ENCODE measurements at places on chromosomes 1 and 21. TPM values are rescaled to one million over a fixed set of nuclear protein-coding genes. Genes with fewer than 3 reads are reported as not detected.

DNA sequence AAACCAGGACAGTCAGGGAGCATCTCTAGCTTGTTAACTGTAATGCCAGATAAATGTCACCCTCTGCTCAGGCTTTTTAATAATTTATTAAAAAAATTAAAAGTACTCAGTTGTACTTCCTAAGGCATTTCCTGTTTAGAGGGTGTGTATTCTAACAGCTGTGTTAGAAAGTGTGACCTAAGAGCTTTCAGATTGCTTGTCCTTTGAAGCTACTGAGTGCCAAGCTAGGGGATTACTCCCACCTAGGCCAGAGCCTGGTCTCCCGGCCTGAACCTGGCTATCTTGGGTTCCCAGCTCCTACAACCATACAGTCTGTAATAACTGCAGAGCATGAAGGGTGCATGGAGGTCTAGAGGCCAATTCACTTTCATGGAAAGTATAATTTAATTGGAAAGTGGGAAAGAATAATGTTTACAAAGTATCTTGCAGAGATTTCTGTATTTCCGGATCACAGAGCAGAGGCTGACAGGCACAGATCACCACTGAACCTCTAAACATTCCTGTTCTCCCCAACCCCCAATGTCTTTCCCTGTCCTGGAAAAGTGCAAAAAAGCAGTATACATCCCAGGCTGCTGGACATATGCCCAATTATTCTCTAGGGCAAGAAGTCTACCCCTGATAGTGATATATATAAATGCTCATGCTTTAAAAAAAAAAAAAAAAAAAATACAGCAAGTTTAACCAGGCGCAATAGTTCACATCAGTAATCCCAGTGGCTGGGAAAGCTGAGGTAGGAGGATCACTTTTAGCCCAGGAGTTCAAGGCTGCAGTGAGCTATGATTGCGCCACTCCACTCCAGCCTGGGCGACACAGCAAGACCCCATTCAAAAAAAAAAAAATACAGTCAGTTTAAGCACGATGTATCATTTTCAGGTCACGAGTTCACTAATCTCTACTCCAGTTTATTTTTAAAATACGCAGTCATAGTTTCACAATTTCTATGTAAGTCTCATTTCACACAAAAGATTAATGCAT is 36.7 kb upstream of the RAP1A start:
- DNase-seq = no peak

Gene ALPL
- not detected for total RNA-seq

GRCh38 chr1:116359060-116359830 is 13.8 kb upstream of the ATP1A1 start:
- peak; percentile 49 for DNase-seq

DNA sequence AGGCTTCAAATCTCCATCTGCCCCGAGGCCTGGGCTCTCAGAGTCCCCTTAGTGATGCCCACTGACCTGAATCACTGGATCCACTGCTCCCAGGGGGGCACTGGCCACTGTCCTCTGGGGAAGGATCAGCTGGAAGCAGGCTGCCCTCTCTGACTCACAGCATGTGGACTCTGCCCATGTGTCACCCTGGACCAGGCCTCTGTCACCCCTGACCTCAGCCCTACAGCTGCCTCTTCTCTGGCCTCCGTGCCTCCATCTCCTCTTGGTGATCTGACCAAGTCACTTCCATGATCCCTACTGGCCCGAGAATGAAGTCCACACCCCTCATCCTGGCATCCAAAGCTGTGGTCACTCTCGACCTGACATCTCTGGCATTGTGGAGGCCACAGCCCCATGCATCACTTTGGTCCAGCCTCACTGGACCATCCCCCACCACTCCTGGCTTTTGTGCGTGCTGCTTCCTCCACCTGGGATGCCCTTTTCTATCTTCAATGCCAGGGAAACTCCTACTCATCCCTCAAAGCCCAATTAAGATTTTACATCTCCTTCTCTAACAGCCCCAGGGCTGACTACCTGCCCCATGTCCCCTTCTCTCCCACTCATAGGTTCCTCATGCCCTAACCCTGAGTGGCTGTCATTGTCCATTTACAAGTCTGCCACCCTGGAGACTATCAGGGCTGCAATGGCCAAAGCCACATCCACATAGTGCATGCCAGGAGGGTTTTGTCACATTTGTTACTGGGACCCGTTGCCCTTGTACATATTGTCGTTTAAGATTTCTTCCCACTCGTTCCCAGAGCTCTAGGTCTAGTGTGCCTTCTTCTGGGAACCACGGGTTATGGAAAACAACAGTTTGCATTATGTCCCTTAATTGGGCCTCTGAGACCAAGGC is 685.0 kb downstream of the MATN1 start:
- no peak for DNase-seq

DNA sequence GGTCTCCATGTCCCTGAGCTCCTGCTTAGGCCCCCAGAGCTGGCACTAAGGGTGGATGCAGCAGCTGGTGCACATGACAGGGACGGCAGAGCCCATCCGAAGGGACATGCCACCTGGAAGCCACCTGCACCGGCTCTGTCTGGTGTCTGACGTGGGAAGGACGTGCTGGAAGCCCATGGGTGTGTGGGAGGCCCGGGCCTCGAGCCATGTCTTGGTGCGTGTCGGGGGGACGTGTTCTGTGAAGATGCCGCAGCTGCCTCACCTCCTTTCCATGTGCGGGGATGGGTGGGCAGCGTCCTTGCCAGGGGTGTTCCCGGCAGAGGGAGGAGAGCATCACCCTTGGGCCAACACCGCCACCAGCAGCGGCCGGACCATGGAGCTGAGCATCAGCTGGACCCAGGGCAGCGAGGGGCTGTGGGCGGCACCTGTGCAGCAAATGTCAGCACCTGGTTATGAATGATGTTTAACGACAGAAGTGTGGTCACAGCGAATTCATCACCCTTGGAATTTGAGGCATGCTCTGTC is 15.5 kb upstream of the POFUT2 start:
- no peak for DNase-seq

DNA sequence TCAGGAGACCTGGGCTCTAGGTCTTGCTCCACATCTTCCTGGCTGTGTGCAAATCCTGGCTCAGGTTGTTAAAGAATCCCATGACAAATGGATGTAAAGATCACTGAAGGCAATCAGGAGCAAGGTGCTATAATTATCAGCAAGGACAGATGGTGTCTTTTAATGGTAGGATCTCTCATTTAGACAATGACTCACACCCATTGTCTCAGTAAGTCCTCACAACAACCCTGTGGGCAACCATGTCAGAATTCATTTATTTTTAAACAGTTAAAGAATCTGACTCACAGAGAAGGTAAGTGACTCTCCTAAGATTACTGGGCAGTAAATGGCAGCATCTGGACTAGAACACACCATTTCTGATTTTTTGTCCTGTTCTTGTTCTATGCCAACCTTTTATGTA is 32.8 kb downstream of the RNASEL start:
- peak; percentile 58 for DNase-seq

DNA sequence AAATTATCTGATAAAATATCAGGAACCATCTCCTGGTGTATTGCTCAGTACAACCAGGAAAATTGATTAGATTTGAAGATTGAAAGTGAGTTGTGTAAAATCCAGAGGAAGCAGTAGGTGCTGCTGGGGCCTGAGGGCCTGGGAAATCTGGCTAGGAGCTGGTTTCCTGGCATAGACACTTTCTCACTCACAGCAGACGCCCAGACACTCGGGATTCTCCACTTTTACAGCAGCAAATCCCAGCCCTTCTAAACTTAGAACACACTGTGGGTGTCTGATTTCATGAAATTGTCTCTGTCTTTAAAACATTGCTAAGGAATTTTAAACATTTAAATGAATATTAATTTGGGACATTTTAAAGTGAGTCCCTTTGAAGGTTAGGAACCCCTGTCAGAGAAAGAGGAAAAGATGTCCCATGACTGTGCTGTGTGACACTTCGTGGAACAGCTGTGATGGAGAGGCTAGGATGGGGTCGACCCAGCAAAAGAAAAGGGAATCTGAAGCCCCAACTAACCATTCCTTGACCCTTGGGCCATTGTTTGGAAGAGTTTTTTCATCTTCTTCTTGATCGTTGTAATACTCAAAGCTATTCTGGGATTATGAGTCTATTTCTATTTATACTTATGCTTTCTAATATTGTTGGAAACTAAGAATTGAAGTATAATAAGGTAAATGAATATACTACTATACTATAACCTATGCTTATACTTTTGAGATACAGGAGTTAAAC is 49.0 kb upstream of the VAMP3 start:
- no peak for DNase-seq

DNA sequence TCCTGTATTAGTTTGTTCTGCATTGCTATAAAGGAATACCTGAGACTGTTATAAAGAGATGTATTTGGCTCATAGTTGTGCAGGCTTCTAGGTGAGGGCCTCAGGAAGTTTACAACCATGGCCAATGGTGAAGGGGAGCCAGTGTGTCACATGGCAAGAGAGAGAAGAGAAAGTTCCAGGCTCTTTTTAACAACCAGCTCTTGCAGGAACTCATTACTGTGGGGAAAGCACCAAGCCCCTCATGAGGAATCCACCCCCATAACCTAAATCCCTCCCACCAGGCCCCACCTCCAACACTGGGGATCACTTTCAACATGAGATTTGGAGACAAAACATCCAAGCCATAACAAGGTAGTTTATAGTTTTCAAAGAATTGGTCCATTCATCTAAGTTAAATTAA is 5.0 kb upstream of the MEAF6 start:
- DNase-seq = no peak

Gene EPHX1
- 35.8 TPM for total RNA-seq

DNA sequence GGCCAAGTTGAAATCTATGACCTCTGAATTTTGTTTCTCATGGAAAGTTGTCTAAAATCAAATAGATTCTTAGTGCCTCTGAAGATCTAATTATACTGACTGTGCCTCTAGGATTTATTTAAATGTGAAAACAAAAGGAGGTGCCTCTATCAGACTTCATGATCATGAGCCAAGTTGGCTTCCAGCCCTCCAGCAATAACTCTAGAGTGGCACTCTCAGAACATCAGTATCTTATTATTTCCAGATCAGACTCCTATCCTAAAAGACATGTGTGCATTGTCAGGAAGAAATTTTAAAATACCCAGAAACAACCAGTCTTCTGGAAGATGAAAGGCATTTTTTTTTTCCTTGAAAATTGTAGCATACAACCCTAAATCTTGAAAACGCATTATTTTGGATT is 368.0 kb downstream of the PDE4B start:
- no peak for DNase-seq

- peak; percentile 51 for DNase-seq
Measured at GRCh38 chr1:28640766-28641165, 2.1 kb downstream of the TAF12 start.

Gene CELA3A
- total RNA-seq = not detected

Gene FCRL4
- total RNA-seq = not detected

DNA sequence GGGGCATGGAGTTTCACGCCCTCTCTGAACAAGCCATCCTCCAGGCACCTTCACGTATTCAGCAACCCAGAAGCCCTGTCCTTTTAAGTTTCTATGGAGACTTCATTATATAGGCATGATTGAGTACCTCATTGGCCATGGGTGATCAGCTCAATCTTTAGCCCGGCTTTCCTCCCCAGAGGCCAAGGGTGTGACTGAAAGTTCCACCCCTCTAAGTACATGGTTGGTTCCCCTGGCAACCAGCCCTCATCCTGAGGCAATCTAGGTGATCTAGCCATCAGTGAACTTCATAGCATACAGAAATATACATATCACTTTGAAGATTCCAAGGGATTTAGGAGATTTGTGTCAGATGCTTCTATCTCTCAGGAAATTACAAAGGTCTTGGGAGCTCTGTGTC is 21.3 kb upstream of the DHX9 start:
- DNase-seq = no peak

DNA sequence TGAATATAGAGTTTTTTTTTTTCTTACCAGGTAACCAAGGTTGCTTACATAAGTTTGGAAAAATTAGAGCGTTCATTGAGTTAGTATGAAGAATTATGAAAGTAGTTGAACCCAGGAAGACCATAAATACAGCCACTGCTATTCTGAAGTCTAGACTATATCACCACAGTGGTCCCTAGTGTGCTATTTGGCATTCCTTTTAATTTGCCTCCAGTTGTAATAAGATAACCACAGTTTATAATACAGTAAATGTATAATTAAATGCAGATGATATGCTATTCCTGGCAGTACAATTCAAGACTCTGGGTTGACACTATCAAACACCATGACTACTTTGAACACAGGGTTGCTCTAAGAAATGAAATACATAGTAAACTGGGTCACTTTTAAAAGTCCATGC is 270.5 kb downstream of the BRINP2 start:
- no peak for DNase-seq

Gene KIAA0040
- 26.7 TPM for total RNA-seq

- DNase-seq = no peak
Measured at GRCh38 chr1:89871768-89872473, 51.1 kb downstream of the LRRC8D start.

- no peak for DNase-seq
Measured at GRCh38 chr21:28174701-28175100, 818.0 kb downstream of the LTN1 start.

DNA sequence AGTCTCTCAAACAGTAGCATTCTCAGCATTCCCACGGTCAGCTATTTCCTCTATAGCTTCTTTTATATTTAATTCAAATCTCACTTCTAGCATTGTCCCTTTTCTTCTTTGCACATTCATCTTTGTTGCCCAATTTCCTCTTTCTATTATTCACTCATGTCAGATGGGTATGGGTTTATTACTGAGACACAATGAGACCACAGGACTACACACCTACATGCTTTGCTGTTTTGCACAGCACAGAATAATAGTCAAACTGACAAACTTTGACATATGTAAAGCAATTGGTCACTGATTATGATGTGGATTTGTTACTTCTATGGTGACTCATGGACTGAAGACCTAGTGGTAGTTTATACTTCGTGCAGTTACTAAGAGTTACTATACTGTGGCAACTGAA is 5.8 kb upstream of the CD1C start:
- DNase-seq = no peak

Gene RHOU
- 3.6 TPM for total RNA-seq

Gene C8A
- not detected for total RNA-seq

Gene ITGB2
- 24.8 TPM for total RNA-seq

- DNase-seq = no peak
Measured at GRCh38 chr1:45615885-45616284, 8.0 kb downstream of the CCDC17 start.

Gene SH3BP5L
- 31.5 TPM for total RNA-seq

Measured in MCF 10A (cell line).